ENCODE measurements at places on chromosomes 7 and 10. TPM values are rescaled to one million over a fixed set of nuclear protein-coding genes. Genes with fewer than 3 reads are reported as not detected.

TFPI2 gene
- 14.4 TPM for total RNA-seq

CDNF gene
- total RNA-seq, result 1.5 TPM

PON1 gene
- total RNA-seq, result not detected

INHBA gene
- 4.1 TPM for total RNA-seq

ADAMTS14 gene
- 1.8 TPM for total RNA-seq

AOC1 gene
- total RNA-seq, result not detected

INA gene
- total RNA-seq, result 0.50 TPM

INPP5F gene
- 18.5 TPM for total RNA-seq

TCERG1L gene
- not detected for total RNA-seq

SAP25 gene
- not detected for total RNA-seq

C10orf95 gene
- total RNA-seq, result under 0.01 TPM

NFKB2 gene
- total RNA-seq, result 23.3 TPM

HABP2 gene
- not detected for total RNA-seq

All from fibroblast of lung (primary cell).